Stimulated activated CD8-positive, alpha-beta memory T cell treated with anti-CD3 and anti-CD28 coated beads, Interleukin-15, amount 100 ng/mL, for 4 hours (primary cell): ENCODE measurements at places on chromosomes 5 and 9.

DNA sequence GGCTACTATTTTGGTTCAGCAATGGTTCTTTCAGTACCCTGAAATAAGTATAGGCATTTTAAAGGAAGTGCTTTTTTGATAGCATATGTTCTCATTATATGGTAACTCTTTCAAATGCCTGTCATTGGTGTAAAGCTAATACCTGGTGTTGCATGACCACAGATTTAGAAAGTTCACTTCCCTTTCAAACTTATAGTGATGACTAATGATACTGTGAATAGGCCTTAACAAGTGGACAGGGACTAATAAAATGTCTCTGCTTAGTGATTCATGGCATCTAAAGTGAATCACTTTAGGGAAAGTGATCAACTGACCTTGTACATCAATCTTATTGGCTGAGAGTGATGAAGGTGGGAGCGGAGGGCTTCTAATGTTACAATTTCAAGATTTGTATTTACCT lies 21.6 kb downstream of the MRPL22 start:
- DNase-seq: no peak

DNA sequence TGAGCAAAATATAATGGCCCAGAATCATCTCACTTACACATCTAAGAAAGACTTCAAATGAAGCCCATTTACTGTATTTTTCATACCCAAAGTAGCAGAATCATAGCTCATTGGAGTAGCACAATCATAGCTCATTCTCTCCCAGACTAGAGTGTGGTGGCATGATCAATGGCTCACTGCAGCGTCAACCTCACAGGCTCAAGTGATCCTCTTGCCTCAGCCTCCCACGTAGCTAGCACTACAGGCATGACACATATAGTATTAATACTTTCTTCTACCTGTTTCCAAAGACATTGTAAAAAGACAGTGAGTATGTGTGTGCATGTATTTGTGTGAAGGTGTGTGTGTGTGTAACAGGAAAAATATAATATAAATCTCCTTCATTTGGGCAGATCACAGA lies 1247.9 kb upstream of the ACO1 start:
- no peak for DNase-seq

DNA sequence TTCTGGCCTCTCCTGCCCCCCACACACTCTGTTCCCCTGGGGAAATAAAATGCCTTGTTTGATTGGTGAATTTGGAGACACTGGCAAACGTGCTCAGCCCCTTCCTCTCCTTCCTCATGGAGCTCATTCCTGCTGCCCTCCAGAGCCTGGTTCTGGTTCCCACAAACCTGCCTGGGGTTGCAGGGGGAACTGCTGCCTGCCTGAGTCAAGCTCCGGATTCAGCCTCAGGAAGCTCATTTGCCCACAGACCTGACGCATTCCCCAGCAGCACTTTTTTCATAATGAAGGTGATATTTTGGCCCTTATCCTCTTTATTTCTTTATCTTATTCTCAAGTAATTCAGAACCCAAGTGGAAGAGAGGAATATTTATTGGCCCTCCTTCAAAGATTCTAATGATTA lies 140.5 kb downstream of the TTLL11 start:
- no peak for DNase-seq

DNA sequence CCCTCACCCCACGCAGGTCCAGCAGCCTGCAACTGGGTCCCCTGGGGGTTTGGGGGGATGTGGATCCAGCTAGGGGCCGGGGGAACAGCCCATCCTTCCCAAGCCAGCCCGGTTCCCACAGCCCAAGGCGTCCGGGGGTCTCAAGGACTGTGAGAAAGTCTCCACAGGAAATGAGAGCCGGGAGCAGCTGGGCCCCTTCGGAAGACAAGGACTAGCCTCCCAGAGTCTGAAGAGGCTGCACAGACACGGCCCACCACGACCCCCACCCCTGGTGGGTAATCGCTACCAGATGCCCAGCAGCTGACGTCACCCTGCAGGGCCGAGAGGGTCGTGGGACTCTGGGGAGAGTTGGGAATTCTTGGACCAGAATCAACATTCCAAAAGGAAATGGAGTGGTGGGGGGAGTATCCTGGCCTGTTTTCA lies 10.5 kb downstream of the SH2D3C start:
- DNase-seq: no peak

GRCh38 chr5:172370648-172371545 lies 83.4 kb downstream of the SH3PXD2B start:
- no peak for DNase-seq

DNA sequence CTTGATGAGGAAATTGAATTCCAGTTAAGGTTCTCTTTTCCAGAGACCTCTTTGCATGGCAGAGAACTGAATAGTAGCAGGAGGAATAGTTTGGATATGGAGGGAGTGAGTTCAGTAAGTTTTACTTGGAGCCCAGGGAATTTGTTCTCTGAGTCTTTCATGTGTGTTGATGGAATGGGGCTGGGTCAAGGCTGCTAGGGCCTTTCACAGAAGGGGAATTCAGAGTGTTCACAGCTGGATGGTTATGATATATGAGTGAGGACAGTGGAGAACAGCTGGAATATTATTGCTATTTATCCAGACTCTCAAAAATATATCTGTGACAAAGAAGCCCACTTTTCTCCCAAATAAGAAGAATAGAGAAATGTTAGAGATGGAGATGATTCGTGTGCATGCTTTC lies 372.8 kb downstream of the PLK2 start:
- DNase-seq: no peak

- no peak for DNase-seq
Observed at GRCh38 chr9:136505406-136506403, 22.9 kb upstream of the SEC16A start.

DNA sequence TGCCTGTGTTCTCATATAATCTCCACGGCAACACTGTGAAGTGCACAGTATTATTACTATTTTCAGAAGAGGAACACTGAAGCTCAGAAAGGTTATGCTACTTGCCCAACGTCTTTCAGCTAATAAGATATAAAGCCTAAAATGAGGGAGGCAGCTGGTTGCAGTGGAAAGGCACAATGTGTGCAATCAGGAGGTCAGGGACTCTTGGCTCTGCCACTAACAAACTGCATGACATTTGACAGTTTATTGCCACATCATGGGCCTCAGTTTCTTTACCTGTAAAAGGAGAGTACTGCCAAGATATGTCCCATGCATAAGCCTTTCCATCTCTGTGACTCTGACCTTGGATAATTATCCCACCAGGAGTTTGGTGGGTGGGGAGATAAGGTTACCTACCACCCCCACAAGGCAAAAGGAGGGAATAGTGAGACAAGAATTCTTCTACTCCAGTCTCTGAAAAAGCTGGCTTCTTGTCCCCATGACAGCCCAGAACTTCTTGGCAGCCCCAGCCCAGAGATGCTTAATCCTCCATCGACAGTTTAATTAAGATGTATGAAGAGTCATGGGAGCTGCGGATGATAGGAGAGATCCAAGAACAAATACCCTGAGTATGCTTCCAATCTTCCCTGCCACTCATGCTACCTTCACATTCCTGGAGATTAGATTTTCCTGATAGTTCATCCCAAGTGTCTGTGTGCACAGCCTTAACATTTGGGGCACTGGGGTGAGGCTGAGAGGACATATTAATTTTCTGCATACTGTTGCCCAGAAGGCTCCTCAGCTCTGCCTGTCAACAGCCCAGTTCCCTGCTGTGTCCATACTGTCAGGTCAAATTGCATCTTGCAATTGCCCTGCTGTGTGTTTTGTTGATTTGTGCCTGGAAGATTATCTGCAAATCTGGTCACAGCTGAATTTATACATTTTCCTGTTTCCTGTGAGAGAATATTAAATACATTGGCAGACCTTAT lies 271.2 kb downstream of the FAM114A2 start:
- no peak for DNase-seq

GRCh38 chr5:106454651-106455415 lies 1215.9 kb downstream of the EFNA5 start:
- no peak for DNase-seq

GRCh38 chr9:8904771-8905515 lies 1105.4 kb upstream of the DMAC1 start:
- no peak for DNase-seq

GRCh38 chr9:124482431-124483031 lies 24.7 kb downstream of the NR5A1 start:
- DNase-seq: no peak

- DNase-seq: no peak
Observed at GRCh38 chr5:103402851-103403250, 144.3 kb downstream of the MACIR start.

DNA sequence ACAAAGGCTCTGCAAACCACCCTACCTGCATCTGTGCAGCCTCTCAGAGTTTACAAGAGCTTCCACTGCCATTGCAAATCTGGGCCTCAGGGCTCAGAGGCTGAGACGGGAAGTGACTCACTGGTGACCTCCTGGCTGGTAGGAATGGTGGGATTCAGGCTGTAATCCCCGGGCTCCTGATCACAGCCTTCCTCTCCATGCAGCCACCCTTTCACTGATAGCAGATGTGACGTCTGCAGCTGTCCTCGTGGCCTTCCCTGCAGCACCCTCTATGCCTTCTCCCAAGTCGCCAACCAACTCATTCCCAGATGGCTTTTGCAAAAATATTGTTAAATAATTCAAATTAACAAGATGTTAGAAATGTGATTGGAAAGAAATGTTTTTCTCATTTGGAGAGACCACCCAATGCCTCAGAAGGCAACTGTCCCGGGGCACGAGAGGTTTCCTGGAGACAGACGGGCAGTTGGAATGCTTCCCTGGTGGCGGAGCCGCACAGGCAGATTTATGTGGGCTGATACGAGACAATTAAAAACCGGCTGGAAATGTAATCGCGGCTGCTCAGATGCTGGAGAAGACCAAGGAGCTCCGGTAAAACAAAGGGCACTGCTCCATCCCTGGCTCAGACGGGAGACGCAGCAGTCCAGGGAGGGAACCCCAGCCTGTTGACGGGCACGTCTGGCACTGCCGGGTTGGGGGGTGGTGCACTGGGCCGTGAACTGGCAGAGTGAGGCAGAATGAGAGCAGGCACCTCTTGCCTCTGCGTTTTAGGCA lies 34.4 kb upstream of the SLC25A51 start:
- no peak for DNase-seq

- DNase-seq: no peak
Observed at GRCh38 chr5:159045165-159045811, 54.4 kb downstream of the EBF1 start.

DNA sequence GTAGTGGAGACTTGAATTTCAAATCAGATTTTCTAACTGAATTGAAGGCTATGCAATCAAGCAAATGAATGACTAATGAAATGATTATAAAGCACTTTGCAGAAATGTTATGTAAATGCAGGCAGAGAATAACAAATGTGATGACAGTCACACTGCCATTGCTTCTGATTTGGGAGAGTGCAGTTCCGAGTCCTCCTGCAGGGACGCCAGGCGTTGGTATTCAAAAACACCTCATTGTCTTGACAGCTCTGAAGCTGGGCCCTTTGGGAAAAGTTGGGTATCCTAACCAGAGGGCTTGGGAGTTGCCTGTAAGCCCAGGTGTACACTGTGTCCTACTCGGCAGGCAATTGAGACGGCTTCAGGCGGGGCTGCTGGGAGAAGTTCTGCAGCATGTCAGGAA lies 57.9 kb downstream of the C5orf15 start:
- DNase-seq: no peak

DNA sequence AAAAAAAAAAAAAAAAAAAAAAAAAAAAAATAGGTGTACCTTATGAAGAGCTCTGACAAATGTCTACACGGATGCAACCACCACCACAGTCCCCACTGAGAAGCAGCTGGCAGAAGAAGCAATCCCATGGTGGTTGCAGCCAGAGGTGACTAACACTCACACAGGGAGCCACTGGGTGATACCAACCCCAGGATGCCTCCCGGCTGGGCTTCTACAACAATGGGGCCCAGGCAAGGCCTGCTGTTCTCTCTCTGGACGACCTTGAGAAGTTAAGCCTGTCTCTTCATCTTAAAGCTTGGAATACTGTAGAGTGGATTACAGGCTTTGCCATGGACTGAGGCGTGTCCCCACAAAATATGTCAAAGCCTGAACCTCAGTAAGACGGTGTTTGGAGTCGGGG lies 104.1 kb downstream of the ROR2 start:
- DNase-seq: no peak

GRCh38 chr5:164296603-164297080 lies 791.2 kb downstream of the MAT2B start:
- DNase-seq: no peak

GRCh38 chr5:146669656-146670055 lies 153.7 kb upstream of the GPR151 start:
- DNase-seq: no peak

DNA sequence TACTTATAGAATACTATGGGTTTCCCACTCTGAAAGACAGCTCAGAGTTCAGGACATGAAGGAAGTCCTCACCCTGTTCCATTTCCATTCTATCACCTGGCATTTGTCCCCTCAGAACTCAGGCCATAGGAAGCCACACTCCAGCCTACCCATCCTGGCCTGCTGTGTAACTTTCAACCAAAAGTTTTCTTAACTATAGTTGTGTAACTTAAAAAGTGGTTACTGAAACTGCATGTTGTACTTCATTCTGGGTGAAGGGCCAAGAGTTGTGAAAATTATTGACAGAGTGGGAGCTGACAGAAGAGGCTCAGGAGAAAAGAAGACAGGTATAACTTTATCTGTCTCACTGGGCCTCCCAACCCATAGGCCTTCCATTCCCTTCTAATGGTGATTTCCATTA lies 212.5 kb downstream of the RAB3C start:
- DNase-seq: no peak

GRCh38 chr9:120718316-120718715 lies 4.0 kb upstream of the MEGF9 start:
- no peak for DNase-seq

GRCh38 chr9:87880116-87880515 lies 2.6 kb upstream of the SPATA31E1 start:
- DNase-seq: no peak

DNA sequence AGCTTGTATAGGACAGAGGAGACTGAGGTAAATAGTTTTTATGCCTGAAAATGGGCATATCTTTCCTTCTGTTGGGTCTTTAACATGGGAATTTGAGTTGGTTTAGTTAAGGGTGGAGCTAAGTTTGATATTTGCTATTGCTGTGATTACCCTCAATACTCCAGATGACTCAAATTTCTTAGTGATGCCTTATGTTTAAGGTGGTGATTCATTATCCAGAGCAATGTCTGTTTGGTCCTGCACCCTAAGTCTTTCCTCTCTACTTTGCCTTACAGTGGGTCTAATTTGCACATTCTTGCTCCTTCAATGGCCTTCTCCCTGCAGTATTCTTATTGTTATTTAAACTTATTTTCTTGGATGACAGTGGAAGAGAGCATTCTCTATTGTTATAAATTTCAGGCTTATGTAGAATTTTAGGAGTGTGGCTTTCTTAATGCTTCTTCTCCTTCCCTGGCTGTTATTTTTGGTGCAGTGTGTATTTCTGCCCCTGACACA lies 312.9 kb upstream of the RPS23 start:
- no peak for DNase-seq

DNA sequence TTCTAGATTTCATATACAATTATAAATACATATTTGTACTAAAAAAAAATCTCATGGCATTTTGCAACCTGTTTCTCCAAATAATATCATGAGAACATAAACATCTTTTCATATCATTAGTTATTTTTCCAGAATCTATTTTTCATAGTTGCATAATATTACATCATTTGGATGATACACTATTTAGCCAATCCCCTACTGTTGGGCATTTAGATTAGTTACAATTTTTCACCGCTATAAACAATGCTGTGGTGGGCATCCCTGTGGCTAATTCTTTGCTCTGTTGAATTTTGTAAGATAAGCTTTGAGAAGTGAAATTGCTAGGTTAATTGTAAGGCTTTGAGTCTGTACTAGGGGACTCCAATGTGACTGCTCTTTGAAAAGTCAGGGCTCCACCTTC lies 2.2 kb upstream of the FOXI1 start:
- DNase-seq: no peak
